ENCODE measurements at places on chromosomes 12 and 14. TPM values are rescaled to one million over a fixed set of nuclear protein-coding genes. Genes with fewer than 3 reads are reported as not detected.

OASL gene
- 0.70 TPM for total RNA-seq

WDR20 gene
- 20.1 TPM for total RNA-seq

TMBIM4 gene
- total RNA-seq = 139 TPM

GDF3 gene
- total RNA-seq = not detected

LMNTD1 gene
- 1.0 TPM for total RNA-seq

DNA sequence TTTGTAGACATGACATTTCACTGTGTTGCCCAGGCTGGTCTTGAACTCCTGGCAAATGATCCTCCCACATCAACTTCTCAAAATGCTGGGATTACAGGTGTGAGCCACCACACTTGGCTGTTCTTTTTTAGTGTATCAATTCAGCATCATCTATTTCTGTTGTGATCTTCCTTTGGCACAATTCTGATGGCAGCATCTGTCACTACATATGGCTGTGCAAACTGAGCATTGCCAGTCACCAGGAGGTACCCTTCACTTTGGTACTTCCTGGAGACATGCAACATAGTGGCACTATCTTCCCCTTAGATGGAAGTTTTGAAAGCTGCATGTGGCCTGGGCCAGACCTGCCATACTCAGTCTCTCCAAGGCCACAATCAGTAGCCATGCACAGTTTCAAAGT, 467.1 kb upstream of the TMPO start:
- DNase-seq = no peak

- DNase-seq = peak; percentile 53
These were observed 93.4 kb downstream of the FBXL14 start for GRCh38 chr12:1501001-1501400.

GRCh38 chr12:80509781-80510556, 65.9 kb downstream of the PTPRQ start:
- no peak for DNase-seq

All from right atrium auricular region (tissue), 2 donors.